ENCODE measurements at places on chromosomes 7 and 10.
A peak's percentile ranks its signal among the peaks of the same experiment; 100 is the strongest.

DNA sequence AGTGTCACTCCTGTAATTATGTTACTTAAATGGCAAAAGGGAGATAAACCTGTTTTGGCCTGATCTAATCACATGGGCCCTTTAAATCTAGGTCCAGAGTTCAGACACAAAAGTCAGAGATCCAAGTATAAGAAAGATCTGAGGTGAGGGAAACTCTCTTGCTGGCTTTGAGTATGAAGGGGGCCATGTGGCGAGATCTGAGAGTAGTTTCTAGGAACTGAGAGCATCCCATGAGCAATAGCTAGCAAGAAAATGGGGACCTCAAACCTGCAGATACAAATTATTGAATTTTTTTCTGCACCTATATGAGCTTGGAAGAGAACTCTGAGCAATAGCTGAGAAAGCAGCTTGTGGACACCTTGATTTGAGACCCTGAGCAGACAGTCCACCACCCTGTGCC is 27.6 kb downstream of the ANKRD7 start:
- no peak for DNase-seq

- no peak for DNase-seq
These were observed 40.3 kb upstream of the EFCAB10 start for GRCh38 chr7:105621617-105622016.

- no peak for DNase-seq
These were observed 237.3 kb upstream of the KLF14 start for GRCh38 chr7:130971297-130971696.

- peak; percentile 19 for DNase-seq
These were observed 52.1 kb upstream of the ZNF438 start for GRCh38 chr10:31083765-31084184.

DNA sequence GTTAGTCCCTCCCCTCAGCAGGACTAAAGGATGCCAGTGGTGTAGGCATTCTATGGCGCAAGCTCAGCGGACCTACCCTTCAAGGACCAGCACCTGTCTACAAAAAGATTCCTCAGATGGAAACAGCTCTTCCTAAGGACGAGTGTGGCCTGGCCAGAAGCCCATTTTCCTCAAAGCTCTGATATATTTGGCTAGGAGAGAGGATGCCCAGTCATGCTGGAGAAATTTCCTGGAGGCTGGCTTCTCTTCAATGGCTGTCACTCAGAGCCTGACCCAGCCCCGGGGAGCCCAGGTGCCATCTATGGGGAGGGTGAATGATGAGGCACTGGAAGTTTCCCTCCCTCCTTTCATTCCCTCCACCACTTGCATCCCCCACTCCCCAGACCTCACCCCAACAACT is 111.5 kb downstream of the PLXNA4 start:
- DNase-seq = no peak

Data from effector CD4-positive, alpha-beta T cell (primary cell).